ENCODE measurements at places on chromosomes 1 and 21.

DNA sequence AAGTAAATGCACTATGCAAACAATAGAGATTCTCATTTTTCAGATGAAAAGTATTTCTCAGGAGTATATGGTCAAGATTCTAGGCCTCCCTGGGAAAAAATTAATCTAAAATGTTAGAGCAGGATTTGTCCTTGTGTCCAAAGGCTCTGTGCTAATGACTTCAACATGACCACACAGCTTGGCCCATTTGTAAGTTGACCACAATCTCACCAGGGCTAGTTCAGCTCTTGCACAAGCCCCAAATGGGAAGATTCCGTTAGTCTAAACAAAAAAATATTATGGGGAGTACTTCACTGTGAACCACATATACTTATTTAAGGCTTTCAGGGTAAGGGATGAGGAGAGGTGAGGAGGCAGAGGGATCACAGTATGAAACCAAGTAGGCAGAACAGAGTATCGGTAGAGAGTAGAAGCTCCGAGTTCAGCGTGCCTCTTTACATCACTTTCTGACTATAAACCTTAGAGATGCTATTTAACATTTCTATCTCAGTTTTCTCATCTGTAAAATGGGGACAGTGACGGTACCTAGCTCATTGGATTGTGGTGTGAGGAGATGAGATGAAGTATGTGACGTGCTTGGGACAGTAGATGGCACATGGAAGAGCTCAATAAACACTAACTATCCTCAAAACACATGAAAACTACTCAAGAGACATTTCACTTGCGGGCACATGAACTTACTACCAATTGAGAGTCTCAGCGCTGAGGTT lies 37.8 kb upstream of the CTTNBP2NL start:
- DNase-seq, result no peak

- DNase-seq, result no peak
Observed at GRCh38 chr1:17359031-17359430, 13.0 kb upstream of the PADI6 start.

DNA sequence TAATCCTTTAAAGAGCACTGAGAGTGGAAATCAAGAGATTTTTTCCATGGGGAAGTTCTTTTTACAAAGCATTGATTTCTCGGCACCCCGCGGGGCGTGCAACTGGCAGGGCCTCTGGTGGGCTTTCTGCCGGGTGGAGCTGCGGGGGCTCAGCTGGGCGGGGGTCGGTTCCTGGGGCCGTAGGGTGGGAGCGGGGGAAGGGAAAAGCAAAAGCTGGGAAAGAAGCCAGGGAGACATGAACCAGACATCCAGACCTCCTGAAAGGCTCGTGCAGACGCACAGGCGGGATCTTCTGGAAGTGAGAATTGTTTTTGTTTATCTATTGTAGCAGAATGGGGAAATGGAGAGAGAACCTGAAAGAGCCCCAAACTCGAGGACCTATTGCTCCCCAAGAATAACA lies 235.2 kb downstream of the FAM72C start:
- no peak for DNase-seq

GRCh38 chr1:978069-978834 lies 3.6 kb downstream of the PERM1 start:
- DNase-seq, result no peak

DNA sequence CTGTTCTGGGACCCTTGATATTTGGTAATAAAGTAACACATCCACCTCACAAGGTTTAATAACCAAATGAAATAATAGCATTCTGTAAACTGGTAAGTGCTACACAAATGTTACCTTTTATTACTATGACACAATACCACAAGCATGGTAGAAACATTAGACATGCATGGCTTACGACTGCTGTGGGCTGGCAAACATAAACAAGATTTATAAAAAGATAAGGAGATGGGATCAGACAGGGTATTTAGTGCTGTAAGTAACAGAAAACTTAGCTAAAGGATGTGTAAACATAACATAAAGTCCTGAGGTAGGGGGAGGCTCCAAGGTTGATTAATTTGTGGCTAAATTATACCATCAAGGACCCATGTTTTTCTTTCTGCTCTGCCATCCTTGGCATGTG lies 212.6 kb downstream of the BARHL2 start:
- DNase-seq, result no peak

GRCh38 chr1:64187646-64188045 lies 15.8 kb upstream of the UBE2U start:
- no peak for DNase-seq

GRCh38 chr1:189180057-189180456 lies 1297.6 kb downstream of the BRINP3 start:
- no peak for DNase-seq

DNA sequence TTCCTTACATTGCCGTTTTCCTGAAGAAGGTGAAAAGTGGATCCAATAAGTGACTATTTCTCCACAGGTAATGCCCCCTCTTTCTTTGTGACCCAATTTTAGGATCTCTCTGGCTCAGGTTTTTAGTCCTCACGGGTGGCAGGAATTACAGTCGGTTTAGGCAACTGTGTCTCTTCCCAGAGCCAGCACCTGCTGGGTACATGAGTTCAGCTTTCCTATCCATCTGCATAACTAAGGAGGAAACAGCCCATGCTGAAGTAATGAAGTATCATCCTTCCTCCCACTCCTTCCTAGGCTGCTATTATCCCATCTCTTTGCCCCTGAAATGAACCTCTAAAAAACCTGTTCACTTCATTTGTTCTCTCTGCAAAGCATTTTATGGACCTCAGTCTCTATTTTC lies 544.6 kb downstream of the NEGR1 start:
- DNase-seq, result no peak

GRCh38 chr1:8197493-8198282 lies 120.2 kb upstream of the SLC45A1 start:
- no peak for DNase-seq

DNA sequence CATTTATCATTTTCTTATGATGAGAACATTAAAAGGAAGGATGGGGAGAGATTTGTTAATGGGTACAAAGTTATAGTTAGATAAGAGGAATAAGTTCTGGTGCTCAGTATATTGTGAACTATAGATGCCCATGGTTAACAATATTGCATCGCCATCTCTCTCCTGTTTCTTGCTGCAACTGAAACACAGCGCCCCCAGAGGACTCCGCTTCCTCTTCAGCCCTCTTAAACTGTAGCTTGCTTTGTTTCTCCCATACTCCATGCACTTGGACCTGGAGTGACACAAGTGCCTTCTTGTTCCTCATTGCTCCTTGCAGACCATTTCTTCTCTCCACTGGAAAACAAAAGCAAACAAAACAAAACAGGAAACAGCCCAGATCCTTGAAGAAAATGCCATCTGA lies 70.1 kb upstream of the NTPCR start:
- no peak for DNase-seq

DNA sequence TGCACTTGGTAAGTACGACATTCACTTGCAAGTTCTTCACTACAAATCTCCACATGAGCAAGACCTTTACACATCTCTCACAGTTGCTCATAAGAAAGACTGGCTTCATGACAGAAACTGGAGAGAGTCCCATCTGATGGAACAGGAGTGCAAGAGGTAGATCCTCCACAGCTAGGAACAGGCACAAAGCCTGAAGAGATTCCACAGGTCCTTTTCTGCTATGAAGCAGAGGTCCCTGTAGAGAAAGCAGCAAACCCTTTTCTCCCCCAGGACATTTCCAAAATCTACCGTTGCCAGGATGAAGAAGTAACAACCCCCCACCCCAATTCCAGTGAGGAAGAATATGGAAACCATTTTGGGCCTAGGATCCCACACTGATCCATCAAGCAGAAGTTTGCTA lies 47.3 kb downstream of the EIF4G3 start:
- no peak for DNase-seq

DNA sequence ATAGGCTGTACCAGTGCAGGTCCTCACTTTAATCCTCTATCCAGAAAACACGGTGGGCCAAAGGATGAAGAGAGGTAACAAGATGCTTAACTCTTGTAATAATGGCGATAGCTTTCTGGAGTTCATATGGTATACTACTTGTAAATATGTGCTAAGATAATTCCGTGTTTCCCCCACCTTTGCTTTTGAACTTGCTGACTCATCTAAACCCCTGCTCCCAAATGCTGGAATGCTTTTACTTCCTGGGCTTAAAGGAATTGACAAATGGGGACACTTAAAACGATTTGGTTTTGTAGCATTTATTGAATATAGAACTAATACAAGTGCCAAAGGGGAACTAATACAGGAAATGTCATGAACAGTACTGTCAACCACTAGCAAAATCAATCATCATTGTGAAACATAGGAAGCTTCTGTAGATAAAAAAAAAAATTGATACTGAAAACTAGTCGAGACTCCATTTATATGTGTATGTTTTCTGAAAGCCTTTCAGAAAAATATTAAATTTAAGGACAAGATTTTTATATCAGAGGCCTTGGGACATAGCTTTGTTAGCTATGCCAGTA lies 7.0 kb downstream of the SOD1 start:
- DNase-seq, result no peak

DNA sequence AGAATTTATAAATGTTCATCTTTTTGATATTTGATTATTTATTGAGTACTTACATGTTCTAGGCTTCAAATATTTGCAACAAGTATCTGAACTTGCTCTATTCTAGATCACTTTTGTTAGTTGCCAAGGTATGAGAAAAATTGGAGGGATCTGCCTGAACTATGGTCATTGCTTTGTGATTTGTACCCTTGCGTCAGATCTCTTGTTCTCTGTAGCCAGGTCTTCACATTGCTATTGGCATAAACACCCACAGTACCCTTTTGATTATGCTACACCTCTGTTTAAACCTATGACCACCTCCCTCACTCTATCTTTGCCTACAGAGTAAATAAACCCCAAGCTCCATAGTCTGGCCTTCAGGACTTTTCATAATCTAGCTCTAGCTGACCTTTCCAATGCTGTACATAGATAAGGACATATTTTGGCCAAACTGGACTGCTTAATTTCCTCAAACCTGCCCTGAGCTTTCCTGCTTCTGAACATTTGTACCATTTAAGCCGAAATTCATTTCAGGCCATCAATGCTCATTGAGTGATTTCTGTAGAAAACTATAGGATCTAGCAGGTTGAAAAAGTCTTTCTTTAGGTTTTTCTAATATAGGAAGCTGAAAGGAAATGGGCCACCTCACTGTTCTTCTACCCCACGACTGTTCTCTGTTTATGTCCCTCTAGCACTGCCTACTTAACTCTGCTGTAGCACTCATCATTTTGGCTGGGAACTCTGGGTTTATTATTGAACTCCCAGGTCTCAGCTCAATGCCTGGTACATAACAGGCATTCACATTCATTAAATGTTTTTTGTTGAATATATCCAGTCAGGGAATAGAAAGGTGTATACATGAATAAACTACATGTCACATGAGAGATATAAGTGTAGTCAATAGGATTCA lies 84.9 kb downstream of the PPP1R12B start:
- no peak for DNase-seq

DNA sequence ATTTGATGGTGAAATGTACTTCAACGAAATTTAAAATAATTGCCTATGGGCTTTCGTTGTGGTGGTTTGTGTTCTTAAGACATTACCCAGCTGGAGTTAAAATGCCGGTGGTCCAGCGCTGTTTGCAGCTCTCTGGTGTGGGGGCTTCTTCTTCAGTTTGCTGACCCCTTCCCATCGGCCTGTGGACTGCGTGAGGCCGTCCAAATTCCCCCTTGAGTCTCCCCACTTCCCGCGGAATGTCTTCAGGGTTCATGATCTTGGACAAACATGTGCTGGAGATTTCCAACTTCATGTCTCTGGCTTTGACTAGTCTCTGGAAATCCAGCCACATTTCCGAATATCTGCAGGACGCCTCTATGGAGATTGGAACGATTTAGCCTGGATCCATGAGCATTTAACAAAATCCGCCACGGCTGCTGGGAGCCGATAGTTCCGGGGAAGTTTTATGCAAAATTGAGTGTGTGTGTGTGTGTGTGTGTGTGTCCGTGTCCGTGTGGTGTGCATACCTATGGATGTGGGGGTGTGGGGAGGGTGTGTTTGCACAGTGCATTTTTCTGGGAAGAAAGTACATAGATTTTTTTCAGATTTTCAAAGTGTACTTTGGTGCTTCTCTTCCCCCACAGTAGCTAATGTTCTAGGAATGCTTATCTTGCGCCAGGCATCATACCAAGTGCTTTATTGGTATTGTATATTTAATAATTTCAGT lies 117.2 kb downstream of the PCP4 start:
- DNase-seq, result no peak

- no peak for DNase-seq
Observed at GRCh38 chr1:72690871-72691270, 408.5 kb upstream of the NEGR1 start.

DNA sequence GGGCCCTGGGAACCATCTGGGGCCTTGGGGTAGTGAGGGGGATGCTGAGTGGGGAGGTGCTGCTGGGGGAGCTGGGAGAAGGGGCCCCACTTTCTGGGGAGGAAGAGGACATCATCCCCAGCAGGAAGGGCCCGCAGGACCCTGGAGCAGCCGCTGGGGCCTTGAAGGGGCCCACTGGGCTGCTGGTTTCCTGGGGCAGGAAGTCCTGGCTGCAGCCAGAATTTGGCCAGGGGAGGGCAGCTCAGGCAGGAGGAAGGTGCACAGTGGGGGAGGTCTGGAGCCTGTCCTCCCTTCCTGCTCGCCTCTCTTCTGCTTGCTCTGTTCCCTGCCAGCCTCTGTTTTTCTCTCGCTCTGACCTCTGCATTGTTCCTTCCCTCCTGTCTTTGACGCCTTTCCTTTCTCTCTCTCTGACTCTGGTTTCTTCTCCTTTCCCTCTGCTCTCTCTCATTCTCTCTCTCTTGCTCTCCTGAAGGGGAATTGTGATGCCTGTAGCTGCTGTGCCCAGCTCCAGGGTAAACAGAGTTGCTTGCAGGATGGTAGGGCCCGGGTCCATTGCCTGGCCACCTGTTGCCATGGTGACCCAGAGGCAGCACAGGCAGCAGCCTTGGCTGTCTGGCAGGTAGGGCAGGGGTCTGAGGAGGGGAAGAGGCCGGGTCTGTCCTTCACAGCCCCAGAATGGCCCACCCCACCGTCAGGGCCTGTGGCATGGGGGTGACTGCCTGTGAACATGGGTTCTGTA lies 23.9 kb downstream of the ACOT11 start:
- DNase-seq, result no peak

GRCh38 chr1:77948841-77949424 lies 29.9 kb downstream of the FUBP1 start:
- no peak for DNase-seq

DNA sequence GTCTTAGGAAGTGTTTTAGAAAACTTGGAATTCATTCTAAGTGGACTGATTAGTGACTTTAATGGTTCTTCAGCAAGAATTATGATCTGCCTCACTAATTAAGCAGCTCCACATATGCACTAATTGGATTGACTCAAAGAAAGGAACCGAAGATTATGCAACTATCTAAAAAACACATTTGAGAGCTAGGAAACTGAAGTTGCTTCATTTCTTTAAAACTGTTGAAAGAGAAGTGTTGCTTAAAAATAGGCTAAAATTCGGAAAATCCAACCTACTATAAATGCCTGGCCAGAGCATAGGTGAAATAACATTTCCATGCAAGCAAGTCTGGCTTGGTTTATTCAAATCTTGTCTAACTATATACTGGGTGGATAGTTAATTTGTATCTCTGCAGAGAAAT lies 502.9 kb upstream of the ZRANB2 start:
- DNase-seq, result no peak

- no peak for DNase-seq
Observed at GRCh38 chr21:42873096-42873495, 6.2 kb downstream of the WDR4 start.

GRCh38 chr1:201253411-201253810 lies 29.9 kb upstream of the PKP1 start:
- no peak for DNase-seq

GRCh38 chr1:188022661-188023060 lies 1193.9 kb downstream of the PLA2G4A start:
- DNase-seq, result no peak

Data from GM19239 (cell line).